Endothelial cell (in vitro differentiated cells): ENCODE measurements at places on chromosomes 5 and 9.

DNA sequence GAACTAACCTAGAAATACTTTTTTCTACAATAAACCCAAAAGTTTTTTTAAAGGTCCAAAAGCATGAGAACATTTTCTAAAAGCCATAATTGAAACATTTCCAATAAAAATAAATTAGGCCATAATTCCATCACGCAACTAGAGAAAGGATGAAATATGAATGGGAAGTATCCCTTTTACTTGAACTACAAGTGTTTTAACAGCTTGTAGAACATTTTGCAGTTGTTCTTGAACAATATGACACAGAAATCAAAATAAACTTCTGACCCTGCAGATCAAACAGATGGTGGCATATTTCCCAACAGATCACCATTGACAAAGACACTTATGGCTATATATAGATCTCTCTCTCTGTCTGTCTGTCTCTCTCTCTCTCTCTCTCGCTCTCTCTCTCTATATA, 624.4 kb downstream of the PSAT1 start:
- peaks cover 3% of the 10 kb centered on the region for H3K36me3 ChIP-seq
- H3K4me3 ChIP-seq = no peak overlapping the region
- peaks cover 2% of the 10 kb centered on the region for H3K27me3 ChIP-seq

GRCh38 chr5:130836729-130837649, 328.1 kb downstream of the HINT1 start:
- DNase-seq = no peak
- no peaks in the 10 kb centered on the region for H3K4me1 ChIP-seq
- no peaks in the 10 kb centered on the region for H3K36me3 ChIP-seq

DNA sequence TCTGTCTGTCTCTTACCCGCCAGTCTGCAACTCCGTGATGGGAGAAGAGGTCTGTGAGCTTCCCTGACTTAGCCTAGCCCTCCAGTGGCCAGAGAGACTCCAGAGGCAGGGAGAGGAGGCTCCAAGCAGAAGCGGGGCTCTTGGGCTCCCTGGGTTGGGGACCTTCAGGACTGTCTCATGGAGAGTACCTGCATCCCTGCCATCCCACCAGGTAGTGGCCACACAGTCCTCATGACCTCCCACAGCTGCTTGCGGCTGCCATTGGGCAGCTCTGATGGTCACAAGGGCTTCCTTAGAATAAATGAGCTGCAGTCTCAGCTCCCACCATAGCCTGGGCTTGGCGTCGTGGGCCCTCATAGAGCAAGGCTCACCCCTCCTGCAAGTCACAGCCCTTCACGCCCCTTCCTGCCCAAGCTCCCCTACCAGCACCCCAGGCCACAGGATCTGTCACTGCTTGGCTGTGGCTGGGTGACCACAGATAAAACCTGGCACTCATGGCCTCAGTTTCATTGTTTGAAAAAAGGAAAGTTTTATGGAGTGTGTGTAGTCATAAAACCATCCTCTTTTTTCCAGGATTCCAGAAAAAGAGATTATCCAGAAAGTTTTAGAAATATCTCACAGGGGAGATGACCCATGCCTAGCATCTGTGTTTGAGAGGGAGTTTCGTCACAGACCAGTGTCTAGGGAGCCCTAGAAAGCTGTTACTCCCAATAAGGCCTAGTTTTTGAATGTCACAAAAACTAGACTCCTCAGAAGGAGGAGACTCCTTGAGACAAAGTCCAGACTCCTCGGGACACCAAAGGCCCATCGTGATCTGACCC, 48.4 kb downstream of the PPARGC1B start:
- H3K27me3 ChIP-seq = peaks cover 18% of the 10 kb centered on the region
- H3K4me3 ChIP-seq = no peak overlapping the region
- peaks cover 9% of the 10 kb centered on the region for H3K36me3 ChIP-seq

DNA sequence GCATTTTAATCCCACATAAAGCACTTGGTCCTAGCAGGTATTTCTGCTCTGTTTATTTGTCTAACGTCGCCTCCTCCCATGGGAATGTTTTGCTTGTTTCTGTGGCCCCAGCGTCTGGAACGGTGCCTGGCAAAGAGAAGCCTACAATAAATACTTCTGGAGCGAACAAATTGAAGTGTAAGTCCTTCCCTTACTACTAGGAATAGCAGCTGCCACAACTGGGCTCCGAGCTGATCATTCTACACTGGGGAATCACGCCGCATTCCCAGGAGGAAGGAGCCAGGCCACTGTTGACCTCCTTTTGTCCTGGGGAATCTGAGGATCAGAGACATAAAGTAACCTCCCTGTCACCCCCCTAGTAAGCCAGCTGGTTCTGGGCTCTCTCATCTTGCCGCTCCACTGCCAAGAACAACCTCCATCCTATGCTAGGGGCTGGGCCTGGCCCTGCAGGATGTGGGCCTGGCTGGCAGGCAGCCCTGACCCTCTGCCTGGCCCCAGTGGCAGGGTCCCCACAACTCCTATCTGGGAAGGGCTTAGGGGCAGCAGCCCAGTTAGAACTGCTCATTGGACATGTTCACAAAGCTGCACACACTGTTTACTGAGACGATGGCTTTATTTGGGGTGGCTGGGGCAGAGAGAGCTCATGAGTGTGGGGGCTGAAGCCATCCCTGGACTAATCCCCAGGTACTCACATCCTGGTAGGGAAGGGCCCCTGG, 82.8 kb downstream of the GTF3C4 start:
- H3K27ac ChIP-seq = peak overlapping the region; percentile 30
- H3K4me3 ChIP-seq = no peak overlapping the region
- peaks cover 6% of the 10 kb centered on the region for H3K27me3 ChIP-seq
- H3K4me1 ChIP-seq = peaks cover 27% of the 10 kb centered on the region

DNA sequence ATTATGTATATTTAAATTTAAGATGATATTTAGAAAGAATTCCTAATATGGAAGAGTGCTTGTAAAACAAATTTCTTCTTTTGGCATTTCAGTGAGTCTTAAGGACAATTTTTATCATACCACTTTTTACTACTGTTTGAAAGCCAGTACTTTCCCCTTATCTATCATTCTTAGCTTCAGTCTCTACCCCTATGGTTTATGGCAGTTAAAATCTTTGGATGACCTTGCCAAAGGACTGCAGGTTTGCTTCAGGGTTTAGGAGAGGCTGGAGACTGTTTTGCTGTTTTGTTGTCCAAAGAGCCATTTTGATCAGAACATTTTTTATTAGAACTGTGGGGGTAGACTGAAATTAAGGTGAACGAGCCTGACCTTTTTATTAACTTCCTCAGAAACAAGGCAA, 30.8 kb downstream of the SLC38A9 start:
- H3K27ac ChIP-seq = no peak overlapping the region
- H3K36me3 ChIP-seq = no peaks in the 10 kb centered on the region
- no peak for DNase-seq
- H3K4me3 ChIP-seq = no peak overlapping the region

DNA sequence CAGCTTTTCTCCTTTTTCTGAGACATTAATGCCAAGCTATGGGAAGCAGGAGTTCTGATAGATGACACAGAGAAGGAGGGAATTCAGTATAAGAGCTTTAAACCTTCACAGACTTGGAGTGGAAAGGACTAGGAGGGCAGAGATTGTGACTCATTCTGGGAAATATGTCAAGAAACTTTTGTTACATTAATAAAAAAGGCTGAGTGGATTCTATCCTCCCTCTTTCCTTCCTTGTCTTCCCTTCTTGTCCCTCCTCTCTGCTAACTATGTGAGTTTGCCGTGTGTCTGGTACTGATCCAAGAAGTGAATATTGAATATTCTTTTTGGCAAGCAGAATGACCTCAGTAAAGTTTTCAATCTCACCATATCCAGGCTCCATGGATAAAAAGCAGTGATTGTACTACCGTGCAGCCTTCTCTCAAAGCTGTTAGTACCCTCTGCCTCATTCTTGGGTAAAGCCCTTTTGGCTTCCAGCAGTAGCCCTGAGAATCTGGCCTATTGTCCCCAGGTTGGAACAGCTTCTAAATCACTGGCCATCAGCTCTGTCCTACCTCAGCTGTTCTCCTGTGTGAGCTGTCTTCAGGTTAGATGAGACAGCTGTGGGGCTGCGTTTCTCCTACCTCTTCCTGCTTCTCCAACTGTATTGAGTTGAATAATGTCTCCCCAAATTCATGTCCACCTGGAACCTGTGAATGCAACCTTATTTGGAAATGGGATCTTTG, 73.9 kb downstream of the ATG10 start:
- no peak for DNase-seq
- no peaks in the 10 kb centered on the region for H3K4me1 ChIP-seq
- H3K27me3 ChIP-seq = peaks cover 1% of the 10 kb centered on the region
- no peak overlapping the region for H3K4me3 ChIP-seq

DNA sequence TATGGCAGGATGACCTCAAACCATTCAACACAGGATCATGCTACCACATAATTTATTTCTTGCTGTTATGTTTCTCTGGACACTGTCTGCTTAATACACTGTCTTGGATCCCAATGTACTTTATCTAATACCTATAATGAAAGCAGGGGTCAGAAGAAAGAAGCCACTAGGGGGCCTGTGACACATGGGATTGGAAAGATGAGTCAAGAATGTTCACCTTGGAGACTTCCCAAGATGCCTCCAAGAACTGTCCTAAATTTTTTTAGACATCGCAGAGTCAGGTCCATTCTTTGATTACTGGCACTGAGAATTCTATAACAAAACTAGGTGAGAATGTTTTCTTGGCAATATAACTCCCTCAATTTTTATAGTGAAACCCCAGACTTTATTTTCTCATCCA, 305.8 kb upstream of the SMARCA2 start:
- H3K36me3 ChIP-seq = no peaks in the 10 kb centered on the region
- H3K4me3 ChIP-seq = no peak overlapping the region
- peaks cover 3% of the 10 kb centered on the region for H3K27me3 ChIP-seq
- DNase-seq = no peak

DNA sequence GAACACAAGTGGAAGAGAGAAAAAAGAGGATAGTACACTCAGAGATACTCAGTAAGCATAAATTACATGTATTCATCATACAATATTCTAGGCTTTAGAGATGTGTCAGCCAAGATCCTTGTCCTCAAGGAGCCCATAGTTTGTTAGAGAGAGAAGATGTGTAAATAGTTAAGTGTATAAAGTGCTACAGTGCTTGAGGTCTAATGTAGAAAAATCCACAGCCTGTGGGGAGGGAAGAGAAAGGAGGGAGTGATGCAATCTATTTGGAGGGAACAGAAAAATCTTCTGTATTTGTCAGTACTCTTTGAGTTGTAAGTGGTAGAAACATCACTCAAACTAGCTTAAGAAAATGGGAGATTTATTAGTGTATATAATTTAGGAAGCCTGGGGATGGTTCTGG, 81.9 kb downstream of the PALM2AKAP2 start:
- H3K27ac ChIP-seq = no peak overlapping the region
- DNase-seq = no peak
- no peaks in the 10 kb centered on the region for H3K27me3 ChIP-seq
- H3K4me3 ChIP-seq = no peak overlapping the region

DNA sequence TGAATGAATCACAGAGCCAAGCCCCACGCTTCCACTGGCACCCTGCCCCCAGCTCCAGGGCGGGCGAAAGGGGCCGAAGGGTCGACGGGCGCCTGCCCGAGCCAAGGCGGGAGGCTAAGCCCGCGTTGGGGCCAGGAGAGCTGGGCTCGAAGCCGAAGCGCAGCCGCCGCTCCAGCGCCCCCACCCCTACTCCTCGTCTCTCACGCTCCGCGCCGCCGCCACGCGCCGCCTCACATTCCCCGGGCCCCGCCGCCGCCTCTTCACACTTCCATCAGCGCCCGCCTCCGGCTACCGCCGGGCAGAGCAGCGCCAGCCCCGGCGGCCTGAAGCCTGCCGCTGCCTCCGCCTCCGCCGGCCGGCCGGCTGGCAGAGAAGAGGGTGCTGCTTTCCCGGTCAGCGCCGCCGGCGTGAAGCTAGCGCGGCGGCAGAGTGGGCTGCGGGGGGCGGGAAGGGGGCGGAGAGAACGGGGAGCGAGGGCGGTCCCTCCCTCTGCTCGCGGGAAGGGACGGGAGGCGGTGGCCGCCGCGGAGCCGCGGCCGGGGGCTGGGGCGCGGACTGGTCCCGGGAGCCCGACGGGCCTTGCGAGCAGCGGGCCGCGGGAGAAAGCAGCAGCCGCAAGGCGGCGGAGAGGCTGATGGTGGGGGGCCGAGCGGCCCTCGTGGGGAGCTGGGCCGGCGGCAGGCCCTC, at the start of gene HOMER1:
HOMER1 (minus strand) TSS at position 431 of the 687 bp plus-strand sequence. CDS start 1,360 bp downstream, outside the sequence.
- peak within 1 kb of the TSS; percentile 96 for H3K27ac ChIP-seq
- H3K36me3 ChIP-seq = peaks cover 3% of the 10 kb centered on the region
- H3K4me1 ChIP-seq = peaks cover 52% of the 10 kb centered on the region
- peak; percentile 86 for DNase-seq
- H3K27me3 ChIP-seq = peaks cover 7% of the 10 kb centered on the region

DNA sequence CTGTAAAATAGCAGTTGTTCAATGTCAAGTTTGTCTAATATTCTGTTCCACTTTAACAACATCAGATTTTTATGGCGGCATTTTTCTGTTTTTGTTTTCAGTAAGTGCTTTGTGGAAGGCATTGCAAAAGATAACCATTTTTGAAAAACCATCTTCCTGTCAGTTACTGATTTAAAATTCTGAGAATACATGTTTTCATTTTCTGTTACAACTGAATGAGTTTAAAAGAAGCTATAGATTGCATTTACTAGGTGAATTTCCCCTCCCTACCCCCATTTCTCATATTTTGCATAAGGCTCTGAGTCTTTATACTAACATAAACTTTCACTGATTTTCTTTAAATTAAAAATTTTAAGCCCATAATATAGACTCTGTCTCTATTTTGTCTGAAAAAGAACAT, 4.6 kb upstream of the ERAP2 start:
- no peaks in the 10 kb centered on the region for H3K36me3 ChIP-seq
- DNase-seq = no peak
- peaks cover 1% of the 10 kb centered on the region for H3K27me3 ChIP-seq
- no peak overlapping the region for H3K4me3 ChIP-seq
- H3K27ac ChIP-seq = no peak overlapping the region
